Sciatic nerve (tissue), 2 donors: ENCODE measurements at places on chromosomes 7 and 10. TPM values are rescaled to one million over a fixed set of nuclear protein-coding genes. Genes with fewer than 3 reads are reported as not detected.

HACD1 gene
- total RNA-seq: 3.0 TPM

WIPF3 gene
- total RNA-seq: 5.3 TPM

CYP2E1 gene
- total RNA-seq: 5.7 TPM

NPC1L1 gene
- 0.45 TPM for total RNA-seq

DNA sequence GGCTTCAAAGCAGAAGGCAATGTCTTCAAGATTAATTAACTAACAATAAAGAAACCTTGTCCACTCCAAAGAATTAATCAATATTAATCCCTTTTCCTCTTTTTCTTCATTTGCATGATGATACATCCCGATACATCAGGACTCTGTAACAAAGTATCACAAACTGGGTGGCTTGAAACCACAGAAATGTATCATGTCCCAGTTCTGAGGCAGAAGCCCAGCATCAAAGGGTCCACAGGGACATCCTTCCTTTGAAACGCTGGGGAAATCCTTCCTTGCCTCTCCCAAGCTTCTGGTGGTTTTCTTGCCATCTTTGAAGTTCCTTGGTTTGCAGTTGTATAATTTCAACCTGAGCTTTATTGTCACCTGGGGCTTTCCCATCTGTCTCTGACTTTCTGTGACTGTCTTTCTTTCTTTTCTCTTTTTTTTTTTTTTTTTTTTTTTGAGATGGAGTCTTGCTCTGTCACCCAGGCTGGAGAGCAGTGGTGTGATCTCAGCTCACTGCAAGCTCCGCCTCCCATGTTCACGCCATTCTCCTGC is 210.2 kb upstream of the ADARB2 start:
- no peak for DNase-seq

DNA sequence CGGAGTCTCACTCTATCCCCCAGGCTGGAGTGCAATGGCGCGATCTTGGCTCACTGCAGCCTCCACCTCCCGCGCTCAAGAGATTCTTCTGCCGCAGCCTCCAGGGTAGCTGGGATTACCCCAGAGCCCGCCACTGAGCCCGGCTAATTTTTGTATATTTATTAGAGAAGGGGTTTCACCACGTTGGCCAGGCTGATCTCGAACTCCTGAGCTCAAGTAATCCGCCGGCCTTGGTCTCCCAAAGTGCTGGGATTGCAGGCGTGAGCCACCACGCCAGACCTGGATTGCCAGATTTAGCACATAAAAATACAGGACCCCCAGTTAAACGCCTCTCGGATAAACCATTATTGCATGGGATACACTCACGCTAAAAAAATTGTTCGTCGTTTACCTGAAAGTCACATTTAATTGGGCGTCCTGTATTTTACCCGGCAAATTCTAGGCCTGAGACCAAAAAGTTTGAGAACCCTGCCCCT is 375 bp upstream of the GATAD1 start:
- DNase-seq: peak; percentile 58

- no peak for DNase-seq
Measured at GRCh38 chr7:2757361-2757903, 69.4 kb downstream of the AMZ1 start.

GRCh38 chr7:45524445-45524844 is 49.7 kb upstream of the ADCY1 start:
- no peak for DNase-seq

GRCh38 chr10:53209944-53210611 is 437.5 kb upstream of the MBL2 start:
- no peak for DNase-seq

DNA sequence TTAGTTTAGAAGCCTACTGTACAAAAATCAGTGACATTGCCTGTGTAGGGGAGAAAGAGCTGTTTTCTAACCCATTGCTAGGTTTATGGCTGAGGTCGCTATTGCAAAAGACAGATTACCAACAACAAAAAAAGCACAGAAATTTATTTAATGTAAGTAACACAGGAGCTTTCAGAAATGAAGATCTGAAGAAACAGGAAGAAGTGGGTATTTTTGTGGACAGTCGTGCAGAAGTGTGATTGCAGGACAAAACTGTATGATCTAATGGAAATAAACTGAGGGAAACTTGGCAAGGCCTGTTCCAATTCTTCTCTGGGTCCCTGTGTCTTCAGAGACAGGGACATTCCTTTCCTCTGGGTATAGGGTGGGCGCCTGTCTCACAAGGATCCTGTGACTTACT is 87.4 kb downstream of the APBB1IP start:
- no peak for DNase-seq

DNA sequence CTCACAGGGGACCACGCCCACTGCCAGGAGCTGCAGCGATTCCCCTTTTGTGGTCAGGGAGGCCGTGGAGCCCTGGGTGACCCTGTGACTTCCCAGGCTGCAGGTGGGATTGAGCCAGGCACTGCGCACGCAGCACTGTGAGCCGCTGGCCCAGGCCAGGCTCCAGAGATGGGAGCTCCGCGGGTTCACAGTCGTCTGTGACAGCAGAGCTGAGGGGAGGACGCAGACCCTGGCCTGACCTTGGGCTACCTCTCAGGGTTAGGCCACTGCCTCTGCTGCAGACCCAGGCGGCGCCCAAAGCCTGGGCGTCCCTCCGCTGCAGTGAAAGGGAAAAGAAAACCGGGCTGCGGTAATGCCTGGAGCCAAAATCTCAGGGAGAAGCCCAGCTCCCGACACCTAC is 107.5 kb upstream of the GPR26 start:
- DNase-seq: no peak

DNA sequence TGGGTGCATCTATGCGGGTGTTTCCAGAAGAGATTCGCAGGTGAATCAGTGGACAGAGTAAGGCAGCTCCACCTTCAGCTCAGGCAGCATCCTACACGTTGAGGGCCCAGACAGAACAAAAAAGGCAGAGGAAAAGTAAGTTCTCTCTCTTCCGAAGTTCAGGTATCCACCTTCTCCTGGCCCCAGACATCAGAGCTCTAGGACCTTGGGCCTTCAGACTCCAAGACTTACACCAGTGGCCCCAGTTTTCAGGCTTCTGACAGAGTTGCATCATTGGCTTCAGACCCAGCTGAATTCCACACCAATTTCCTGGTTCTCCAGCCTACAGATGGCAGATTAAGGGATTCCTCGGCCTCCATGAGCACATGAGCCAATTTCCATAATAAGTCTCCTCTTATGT is 102.2 kb upstream of the GPR26 start:
- no peak for DNase-seq
